Effector CD8-positive, alpha-beta T cell (primary cell): ENCODE measurements at places on chromosomes 2 and 18.

DNA sequence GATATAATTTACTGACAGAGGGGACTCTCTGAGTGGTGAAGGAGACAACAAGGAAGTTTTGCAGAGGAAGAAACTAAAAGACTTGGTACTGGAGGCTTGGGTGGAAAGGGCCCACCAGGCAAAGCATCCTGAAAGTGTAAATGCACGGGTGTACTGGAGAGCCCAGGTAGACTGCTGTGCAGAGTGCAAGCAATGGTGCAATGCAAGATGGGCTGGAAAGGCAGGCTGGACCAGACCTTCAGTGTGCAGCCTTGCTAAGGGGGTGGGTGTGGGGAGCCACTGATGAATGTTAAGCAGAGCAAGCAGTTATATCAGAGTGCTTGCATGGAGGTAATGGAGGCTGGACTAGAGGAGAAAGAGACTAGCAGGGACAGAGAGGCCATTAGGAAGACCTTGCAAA is 10.7 kb downstream of the C2orf74 start:
- no peak for DNase-seq

DNA sequence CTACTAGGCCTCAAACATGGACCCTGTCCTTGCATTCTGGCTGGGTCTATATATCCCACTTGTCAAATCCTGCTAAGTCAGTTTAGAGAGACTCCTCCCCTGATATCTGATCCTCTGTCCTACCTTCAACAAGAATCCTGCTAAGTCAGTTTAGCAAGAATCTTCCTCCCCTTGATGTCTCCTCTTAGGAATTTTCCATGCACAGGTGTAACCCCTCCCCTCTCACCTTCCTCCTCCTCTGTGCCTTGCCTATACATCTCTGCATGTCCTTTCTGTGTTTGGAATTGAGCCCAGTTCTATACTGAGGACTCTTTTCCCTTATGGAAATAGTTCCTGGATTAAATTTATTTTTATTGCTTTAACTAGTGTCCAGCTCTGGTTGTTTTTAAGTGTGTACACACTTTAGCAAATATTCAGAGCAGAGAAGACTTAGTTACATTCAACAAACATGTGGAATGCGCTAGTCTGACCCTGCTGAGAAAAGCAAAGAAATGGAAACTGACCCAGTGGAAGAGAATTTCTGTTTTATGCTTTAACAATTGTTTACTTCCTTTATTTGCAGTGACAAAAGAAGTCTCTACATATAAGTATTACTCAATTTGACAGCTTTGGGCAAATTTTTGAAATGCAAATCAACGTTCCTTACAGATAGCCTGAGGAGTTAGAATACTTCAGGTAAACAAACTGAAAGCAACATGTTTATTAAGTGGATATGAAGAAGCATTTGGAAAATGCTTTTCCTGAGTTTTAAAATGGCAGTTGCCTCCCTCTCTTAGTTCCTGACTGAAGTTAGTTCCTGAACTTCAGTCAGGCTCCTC is 80.6 kb downstream of the RIT2 start:
- DNase-seq = no peak

DNA sequence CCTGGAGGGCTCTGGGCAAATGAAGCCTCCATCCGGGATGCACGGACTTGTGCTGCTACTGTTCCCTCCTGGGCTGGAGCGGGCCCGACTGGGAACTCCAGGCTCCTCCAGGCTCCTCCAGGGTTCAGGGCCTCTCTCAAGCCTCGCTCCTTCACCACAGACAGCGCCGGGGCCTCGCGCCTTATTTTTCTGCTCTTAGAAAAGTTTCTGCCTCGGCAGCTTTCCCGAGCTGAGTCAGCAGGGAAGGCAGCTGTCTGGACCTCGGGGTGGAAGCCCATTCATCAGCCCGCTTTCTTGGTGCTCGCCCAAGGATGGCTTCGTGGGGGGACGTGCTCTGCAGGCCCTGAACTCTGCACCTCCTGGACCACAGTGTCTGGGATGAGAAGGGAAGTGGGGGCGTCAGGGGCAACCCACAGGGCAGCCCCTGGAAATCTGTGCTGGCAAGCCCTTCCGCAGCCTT is 12.9 kb upstream of the TEX51 start:
- no peak for DNase-seq

DNA sequence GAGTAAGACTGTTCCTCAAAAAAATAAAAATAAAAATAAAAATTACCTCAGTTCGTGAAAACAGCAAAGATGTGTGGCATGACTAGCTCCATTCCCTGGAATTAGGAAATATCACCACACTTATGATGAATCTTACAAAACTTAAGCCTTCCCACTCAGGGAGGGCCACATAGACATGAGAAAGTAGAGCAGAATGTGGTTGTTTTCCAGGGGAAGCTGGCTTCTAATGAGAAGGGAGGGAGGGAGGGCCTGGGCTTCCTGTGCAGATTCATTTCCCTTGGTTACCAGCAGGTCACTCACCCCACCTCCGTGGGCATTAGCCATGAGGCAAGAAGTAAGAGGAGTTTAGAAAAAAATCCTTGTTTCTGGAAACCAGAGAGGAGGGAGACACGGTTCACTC is 95.9 kb upstream of the RMDN2 start:
- no peak for DNase-seq

GRCh38 chr2:11774600-11774999 is 28.2 kb downstream of the LPIN1 start:
- no peak for DNase-seq

DNA sequence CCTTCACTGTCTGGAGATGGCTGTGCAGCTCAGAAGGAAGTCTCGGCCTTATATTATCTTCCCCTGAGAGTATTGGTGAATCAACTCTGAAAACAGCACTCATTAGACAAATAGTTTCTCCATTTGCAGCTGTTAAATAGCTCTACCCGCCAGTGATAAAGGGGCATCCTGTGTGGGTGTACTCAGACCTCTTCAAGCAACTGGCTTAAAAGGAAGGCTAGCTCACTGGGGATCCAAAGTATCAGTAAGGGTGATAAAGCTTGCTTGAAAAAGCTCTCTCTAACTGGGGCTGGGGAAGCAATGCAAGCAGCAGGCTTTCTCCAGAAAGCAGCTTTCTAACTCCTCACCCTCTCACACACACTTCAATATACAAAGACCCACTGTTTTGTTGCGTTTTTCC is 64.9 kb upstream of the PSMD14 start:
- no peak for DNase-seq

- DNase-seq = no peak
Observed at GRCh38 chr18:48640566-48641270, 101.9 kb downstream of the CTIF start.

- DNase-seq = no peak
Observed at GRCh38 chr18:62514570-62514969, 8.3 kb upstream of the ZCCHC2 start.

- no peak for DNase-seq
Observed at GRCh38 chr2:202377207-202377761, 1.2 kb downstream of the BMPR2 start.

DNA sequence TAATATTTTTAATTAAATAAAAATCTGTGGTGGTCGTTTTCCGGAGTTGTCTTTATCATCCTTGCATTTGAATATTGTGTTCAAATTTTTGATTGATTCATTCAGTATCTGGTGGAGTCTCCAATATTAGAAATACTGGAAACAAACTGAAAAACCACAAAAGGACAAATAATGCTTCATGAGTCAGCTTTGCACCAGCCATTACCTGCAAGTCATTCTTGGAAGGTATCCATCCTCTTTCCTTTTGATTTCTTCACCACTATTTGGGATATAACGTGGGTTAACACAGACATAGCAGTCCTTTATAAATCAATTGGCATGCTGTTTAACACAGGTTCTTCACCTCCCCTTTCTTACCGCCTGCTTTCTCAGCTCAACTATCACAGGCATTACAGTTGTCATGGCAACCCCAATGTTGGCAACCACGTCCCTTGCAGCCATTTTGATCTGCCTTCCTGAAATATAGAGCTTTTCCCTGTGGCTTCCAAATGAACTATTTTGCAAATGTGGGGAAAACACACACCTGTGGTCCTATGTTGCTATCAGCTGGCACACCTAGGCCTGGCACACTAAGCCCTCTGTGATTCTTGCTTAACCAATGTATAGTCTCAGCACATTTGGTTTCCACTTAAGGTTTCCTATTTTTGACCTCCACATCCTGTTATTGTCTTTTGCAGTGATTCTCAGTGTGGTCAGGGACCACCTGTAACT is 6.5 kb downstream of the CTLA4 start:
- no peak for DNase-seq
